ENCODE measurements at places on chromosomes 3 and 15.
A peak's percentile ranks its signal among the peaks of the same experiment; 100 is the strongest.

DNA sequence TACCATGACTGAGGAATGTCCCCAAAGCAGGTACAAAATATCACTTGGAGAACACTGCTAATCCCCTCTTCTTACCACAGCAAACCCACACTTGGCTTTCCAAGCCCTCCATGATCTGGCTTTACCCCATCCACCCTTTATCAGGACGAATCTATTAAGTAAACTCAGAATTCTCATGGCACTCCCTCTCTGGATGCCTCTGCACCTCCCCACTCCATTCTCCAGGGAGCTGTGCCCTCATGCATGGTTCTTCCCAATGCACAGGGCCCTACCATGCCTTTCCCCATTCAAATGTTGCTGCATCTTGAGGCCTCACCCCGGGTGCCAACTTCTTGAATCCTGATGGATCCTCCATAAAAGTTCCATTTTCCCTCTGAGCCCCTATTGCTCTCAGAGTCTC is 2.3 kb downstream of the LYZL4 start:
- DNase-seq, result no peak

DNA sequence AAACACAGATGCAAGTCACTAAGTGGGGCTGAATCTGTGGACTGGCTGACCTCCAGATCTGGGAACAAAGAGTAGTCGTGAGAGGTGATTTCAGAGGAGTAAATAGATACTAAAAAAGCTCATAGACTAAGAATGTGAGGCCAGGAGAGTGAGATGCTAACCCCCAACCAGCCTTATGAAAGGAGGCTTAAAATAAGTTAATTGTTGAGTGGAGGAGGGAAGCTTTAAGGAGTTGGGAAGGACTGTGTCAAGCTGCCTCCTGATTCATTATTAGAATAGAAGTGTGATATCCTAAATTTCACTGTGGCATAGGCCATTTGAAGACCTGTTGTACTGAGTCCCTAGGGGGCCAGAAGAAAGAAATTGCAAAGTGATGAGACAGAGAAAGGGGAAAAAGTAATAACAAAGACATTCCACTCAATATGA is 107.6 kb downstream of the RBPMS2 start:
- DNase-seq, result no peak

- peak; percentile 19 for DNase-seq
Measured at GRCh38 chr3:41053220-41053619, 146.1 kb upstream of the CTNNB1 start.

- peak; percentile 41 for DNase-seq
Measured at GRCh38 chr3:110314512-110315114, 757.0 kb upstream of the NECTIN3 start.

GRCh38 chr15:65077981-65078352 is 1.4 kb downstream of the KBTBD13 start:
- DNase-seq, result peak; percentile 71

GRCh38 chr3:16142350-16143025 is 32.0 kb upstream of the GALNT15 start:
- no peak for DNase-seq

DNA sequence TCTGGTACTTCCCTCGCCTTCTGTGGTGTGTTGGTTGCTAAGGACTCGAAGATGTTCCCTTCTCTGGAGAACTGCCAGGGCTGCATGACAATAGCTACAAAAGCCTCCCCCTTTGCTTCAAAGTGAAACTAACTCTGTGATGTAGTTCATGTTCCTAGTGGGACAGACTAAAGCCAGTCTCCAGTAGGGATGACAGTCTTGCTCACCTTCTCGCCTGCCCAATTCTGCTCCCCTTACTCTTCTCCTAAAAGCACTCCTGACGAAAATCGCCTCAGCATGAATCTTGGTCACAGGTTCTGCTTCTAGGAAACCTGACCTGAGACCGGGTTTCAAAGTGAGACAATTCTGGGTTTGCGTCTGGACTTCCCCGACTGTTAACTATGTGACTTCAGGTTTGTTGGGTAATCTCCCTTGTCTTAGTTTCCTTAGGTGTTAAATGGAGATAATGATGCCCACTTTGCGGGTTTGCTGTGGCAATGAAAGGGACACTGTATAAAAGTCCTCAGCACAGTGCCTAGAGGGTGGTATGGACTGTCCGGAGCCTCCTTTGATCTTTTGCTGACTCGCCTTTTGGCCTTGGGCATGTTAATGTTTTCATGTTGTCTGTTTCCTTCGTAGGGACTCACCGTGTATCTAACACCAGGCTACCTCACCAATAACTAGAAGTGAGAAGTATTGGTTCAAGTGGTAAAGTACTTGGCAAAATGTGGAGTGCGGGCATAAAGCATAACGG is 24.9 kb upstream of the THRB start:
- DNase-seq, result no peak

DNA sequence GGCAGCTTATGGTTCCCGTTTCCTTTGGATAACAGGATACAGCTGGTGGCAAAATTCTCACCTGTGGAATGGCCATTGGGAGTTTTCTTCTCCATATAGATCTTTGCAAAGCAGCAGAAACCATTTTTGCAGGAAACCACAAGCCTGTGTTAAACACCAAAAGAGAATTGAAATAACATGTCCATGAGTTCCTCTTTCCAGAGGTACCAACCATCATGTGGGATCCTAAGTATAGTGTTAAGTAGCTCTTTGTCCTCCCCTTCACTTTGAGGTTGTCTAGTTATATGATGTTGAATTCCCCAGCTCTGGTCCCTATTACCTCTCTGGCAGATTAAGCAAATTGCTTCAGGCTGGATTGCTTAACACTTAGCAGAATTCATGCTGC is 94.9 kb downstream of the AKAP13 start:
- DNase-seq, result no peak

- no peak for DNase-seq
Measured at GRCh38 chr3:154168998-154169795, 48.0 kb downstream of the ARHGEF26 start.

DNA sequence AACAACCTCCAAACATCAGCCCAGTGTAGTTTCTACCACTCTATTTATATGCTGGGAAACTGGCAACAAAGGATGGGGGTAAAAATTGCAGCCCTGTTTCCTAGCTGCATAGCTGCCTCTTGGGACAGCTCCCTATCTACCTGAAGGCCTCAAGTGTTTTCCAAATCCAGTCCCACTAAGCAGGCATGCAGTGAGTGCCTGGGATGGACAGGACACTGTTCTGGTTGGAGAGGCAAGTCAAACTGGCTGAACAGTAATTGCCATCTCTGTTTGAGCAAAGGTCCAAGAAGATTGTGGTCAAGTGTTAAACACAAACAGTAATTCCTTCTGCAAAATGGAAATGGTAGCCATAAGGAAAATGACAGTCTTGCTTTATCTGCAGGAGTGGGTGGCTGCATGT is 125.4 kb downstream of the FMN1 start:
- no peak for DNase-seq

- no peak for DNase-seq
Measured at GRCh38 chr15:85314633-85315032, 65.8 kb upstream of the AKAP13 start.

- DNase-seq, result no peak
Measured at GRCh38 chr3:129690406-129690805, 83.9 kb upstream of the PLXND1 start.

GRCh38 chr15:79339588-79340314 is 28.8 kb downstream of the TMED3 start:
- DNase-seq, result no peak

DNA sequence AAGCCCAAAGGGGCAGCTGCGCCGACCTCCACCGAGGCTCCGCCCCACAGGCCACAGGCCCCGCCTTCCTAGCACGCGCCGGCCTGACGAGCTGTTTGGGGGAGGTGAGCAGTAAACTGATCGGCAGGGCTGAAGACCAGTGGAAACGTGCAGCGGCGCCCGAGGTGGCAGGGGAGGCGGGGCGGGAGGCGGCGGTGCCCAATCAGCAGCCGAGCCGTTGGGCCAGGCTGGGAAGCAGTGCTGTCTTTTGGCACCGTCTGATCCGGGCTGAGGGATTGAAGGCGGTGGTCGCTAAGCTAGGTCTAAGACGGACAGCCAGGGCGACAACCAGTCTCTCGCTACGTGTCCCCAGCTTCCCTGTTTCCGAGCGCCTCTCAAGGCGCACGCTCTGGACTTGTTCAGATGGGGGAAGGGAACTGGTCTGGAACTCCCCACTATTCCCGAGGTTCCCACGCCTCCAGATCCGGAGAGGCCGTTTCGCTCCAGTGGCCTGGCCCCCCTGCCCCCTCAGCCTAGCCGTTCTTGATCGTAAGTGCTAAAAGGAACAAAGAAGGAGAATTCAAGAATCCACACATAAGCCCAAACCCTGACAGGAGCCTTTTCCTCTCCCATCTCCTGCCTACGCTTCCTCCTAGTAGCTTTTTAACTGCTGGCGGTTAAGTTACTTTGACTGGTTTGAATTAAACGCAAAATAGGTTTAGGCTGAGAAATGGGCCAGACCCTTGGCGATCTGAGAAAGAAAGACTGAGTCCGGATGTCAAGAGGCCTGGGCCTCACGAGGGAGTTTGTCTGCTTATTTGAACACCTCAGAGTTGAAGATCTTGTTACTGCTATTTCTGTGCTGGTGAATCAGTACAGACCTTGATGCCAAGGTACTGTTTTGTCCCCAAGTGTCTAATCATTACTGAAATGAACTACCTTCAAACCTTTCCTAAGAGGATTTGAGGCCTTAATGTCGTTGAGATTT is at the start of gene FMN1:
TSS of gene FMN1 (minus strand) at position 11 of the 967 bp plus-strand sequence. CDS start 39,800 bp downstream, outside the sequence.
- peak; percentile 93 for DNase-seq

- no peak for DNase-seq
Measured at GRCh38 chr15:68335655-68336054, 58.1 kb downstream of the FEM1B start.

DNA sequence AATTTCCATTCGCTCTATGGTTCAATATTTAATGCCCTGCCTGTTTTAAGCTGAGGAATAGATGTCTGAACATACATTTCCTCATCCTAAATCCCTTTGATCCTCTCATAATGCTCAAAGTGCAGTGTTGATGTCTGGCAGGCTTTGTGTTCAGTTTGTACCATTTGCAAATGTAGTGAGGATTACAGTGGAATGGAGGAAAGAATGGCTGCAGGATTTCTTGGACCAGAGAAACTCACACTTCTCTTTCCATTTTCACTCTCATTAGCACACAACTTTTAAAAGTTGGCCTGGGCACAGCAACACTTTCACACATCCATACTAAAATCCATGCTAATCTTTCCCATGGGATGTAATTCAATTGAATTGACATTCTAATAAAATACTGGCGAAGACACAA is 28.6 kb upstream of the THRB start:
- no peak for DNase-seq

GRCh38 chr3:13141991-13142412 is 68.8 kb upstream of the IQSEC1 start:
- peak; percentile 20 for DNase-seq

GRCh38 chr3:62653796-62654195 is 221.4 kb downstream of the CADPS start:
- no peak for DNase-seq

DNA sequence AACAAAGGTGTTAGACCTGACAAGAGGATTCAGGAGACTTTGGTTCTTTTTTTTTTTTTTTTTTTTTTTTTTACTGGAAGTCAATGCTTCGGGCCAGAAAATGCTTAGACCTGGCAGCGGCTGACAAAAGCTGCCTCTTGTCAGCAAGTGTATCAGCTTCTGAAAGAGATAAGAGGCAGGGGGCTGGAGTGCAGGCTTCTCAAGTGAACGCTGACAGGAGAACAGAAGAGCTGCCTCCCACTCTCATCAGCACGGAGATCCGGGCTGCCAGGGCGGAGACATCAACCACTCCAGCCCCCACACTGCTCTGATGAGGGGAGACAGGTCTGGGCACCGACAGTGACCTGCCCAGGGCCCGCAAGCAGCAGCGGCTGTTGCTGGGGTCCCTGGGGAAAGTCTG is 9.4 kb upstream of the SCN5A start:
- no peak for DNase-seq

DNA sequence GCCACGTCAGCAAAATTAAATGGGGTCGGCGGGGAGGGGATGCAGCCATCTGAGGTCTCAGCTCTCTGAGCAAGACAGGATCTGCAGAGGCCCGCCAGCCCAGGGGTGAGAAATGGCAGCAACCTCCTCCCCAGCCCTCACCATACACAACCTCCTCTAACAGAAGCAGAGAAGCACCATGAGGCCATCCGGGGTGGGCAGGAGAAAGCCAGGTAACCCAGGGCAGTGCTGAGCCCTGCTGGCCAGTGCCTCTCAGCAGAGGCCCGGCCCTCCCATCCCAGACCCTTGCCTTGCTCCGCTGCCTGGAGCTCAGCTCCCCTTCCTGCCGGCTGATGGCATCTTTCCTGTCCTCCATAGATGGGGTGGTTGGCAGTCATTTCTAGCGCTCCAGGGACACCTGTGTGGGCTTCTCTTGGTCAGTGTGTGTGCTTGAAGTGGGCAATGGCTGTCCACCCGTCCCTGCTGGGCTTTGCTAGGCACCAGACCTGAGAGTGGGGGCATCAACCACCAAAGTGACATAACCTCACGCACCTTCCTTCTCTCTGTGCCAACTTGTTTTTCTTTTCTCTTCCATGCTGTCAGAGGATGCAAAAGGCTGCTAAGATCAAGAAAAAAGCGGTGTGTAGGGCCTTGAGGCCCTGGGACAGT is 175.8 kb downstream of the NSMCE3 start:
- no peak for DNase-seq

GRCh38 chr3:99901200-99901926 is 83.7 kb downstream of the CMSS1 start:
- DNase-seq, result no peak

DNA sequence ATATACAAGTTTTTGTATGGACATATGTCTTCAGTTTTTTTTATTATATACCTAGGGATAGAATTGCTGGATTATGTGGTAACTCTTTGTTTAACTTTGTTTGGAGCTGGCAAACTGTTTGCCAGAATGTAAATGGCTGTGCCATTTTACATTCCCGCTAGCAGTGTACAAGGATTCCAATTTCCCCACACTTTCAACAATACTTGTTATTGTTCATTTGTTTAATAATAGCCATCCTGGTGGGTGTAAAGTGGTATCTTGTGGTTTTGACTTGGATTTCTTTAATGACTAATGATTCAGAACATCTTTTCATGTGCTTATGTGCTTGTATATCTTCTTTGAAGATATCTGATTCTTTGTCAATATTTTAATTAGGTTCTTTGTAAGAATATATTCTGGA is 64.4 kb downstream of the ZNF609 start:
- DNase-seq, result no peak

DNA sequence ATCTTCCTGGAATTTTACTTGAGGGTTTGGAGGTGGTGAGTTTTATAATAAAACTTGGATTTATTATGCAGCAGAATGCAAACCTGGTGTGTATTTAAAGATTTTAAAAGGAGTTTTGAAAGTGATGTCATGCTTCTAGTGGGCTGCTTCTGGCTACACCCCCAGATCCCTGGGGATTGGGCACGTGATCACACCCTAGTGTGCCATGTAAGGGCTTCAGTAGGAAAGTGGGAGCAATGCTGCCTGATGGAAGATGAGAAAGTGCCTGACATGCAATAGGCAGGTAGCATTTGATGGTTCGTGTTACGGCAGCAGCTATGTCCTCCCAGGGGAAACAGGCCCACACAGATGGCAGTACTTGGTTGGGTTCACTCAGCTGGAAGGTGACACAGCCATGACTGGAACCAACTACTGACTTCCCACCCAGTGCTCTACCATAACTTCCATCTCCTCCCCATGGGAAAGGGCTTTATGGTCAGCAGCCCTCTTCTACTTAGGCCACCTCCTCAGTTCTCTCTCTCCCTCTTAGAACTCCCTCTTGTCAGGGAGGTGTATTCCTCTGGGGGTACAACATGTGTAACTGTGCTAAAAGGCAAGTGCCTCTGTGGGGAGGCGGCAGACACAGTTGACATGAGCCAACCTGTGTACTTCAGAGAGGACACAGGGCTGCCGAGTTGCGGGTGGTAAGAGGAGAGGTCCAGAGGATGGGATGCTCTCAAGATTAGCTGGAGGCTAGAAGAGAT is 5.6 kb downstream of the ITPKA start:
- DNase-seq, result no peak

- DNase-seq, result no peak
Measured at GRCh38 chr15:70566047-70566835, 197.1 kb downstream of the UACA start.
